ENCODE measurements at places on chromosomes 2 and 18.
A peak's percentile ranks its signal among the peaks of the same experiment; 100 is the strongest.

DNA sequence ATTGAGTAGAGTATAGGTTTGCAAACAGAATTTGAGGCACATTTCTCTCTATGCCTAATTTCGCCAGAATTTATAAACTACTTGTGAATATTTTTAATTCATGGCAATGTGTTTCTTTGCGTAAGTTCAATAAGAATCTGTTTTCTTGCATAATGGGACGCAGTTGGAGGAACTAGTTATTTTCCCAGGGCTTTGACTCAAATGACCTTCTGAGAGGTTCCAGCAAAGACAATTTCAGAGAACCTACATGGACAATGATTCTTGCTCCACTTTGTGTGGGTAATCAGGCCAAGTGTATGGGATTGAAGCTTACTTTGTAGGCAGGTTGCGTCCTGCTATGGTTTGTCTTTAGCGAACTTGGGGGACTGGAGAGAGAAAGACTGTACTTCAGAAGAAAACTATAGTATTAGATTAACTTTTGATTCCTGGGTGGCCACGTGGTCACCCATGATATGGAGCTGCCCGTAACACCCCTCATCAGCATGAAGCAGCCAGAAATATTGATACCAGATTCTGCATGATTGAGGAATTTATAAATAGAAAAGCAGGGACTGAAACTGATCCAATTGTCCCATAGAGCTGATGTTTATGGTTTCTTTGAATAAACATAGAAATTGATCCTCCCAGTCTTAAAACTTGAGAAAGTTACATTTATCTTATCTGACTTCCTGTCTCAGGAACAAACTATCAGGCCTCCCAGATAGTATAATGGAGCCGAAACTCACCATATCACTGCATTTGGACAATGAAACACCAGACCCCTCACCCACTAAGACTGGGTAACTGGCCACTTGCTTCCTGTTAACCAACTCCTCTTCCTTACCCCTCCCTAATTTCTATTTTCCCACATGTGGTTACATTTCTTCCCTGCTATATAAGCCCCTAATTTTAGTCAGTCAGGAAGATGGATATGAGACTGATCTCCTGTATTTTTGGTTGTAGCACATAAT lies 815.3 kb upstream of the HS6ST1 start:
- DNase-seq: no peak

DNA sequence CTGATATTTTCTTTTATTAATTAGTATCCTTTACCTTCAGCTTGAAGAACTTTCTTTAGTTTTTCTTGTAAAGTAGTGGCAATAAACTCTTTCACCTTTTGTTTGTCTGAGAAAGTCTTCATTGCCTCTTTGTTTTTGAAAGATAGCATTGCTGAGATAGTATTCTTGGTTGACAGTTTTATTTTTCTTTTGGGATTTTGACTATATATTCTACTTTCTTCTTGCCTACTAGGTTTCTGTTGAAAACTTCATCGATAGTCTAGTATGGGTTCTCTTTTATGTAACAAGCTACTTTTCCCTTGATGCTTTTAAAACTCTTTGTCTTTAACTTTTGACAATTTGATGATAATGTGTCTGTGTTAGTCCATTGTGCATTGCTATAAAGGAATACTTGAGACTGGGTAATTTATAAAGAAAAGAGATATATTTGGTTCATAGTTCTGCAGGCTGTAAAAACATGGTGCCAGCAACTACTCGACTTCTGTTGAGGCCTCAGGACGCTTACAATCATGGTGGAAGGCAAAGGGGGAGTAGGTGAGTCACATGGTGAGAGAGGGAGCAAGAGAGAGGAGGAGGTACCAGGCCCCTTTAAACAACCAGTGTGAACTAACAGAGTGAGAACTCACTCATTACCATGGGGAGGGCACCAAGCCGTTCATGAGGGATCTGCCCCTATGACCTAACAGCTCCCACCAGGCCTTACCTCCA lies 12.0 kb downstream of the CCDC150 start:
- no peak for DNase-seq

- peak; percentile 76 for DNase-seq
Measured at GRCh38 chr2:191376981-191377629, 131.9 kb downstream of the MYO1B start.

DNA sequence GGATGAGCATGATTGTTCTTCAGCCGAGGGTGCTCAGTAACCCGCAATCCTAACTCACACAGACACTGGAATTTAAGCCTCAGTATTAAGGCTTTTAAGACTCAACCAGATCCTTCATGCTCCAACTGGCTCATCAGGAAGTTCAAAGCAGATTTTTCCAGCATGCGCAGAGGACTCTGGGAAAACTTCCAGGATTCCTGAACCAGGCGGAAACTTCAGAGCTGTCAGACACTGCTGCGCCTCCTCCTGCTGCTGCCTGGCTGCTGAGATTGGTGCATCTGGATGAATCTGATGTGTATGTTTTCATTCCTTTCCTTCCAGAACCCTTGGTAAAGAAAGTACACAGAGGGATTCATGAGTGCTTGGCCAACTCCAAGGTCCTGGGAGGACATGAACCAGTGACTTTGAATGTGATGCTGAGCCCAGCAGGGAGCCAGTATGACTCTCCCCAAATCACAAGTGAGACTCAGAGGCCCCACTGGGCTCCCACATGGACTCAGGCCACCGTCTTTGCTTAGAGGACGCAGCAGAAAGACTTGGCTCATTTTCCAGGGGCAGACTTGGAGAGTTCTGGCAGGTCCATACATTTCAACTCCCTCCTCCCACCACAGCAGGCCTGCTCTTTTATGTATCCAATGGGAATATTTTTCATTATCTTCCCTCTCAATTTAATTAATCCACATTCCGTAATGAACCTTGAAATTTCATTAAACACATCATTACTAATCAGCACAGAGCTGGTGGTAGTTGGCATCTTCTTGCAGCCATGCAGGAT lies 143.5 kb upstream of the HDAC4 start:
- DNase-seq: peak; percentile 11

DNA sequence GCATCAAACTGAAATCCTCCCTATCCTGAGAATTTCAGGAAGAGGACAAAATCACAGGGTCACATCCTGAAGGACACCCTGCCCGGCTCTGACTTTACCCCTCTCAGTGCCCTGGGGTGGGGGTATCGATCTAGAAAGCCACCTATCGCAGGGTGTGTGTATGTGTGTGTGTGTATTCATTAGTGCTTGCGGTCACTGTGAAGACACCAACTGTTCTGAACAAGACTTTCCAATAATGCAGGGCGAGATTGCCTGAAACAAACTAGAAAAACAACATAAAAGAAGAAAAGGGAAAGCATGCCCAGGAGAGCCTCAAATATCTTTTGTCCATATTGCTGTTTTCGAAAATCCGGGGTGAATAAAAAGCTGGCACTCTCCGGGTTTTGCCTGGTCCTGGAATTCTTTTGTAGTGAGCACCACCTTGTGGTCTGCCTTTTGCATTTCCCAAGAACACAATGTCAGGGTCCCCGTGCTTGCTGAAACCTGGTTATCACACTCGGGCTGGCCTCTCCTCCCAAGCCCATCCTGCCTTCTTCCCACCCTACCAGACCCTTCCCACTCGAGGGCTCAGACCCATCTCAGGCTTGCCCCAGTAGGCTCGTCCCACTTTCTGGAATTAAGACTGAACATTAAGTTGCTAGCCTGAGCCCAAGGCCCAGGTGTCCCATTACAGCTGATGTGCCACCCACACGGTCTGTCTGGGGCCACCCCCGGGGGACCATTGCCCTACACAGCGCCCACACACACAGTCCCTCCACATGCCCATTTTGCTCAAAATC lies 25.0 kb upstream of the COPS8 start:
- peak; percentile 80 for DNase-seq

DNA sequence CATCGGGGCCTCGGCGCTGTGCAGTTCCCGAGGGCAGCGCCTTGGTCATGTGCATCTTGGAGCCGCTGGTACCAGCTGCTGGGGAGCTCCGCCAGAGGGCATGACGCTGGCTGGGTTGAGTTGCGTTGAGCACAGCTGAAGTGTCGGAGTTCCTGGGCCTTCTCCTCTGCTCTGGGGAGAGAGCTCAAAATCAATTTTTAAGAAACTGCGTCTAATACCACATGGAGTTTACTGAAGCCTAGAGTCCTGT lies 48.7 kb downstream of the GREB1 start:
- DNase-seq: no peak

DNA sequence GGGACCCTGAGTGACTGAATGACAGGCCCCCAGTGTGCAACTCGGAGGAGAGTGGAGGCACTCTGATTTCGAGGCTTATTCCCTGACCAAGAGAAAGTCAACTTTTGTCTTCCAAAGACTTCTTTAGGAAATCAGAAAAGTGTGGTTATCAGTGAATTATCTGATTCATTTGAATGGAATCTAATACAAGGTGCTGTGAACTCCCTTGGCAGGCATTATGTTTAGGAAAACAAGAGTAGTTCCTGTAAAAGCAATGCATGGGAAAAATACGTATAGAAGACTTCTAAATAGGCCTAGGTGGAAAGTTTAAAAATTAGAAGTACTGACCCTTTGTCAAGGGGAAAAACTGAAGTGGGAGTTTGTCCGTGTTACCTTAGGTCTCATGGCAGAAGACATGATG lies 269.4 kb downstream of the GBX2 start:
- DNase-seq: no peak

DNA sequence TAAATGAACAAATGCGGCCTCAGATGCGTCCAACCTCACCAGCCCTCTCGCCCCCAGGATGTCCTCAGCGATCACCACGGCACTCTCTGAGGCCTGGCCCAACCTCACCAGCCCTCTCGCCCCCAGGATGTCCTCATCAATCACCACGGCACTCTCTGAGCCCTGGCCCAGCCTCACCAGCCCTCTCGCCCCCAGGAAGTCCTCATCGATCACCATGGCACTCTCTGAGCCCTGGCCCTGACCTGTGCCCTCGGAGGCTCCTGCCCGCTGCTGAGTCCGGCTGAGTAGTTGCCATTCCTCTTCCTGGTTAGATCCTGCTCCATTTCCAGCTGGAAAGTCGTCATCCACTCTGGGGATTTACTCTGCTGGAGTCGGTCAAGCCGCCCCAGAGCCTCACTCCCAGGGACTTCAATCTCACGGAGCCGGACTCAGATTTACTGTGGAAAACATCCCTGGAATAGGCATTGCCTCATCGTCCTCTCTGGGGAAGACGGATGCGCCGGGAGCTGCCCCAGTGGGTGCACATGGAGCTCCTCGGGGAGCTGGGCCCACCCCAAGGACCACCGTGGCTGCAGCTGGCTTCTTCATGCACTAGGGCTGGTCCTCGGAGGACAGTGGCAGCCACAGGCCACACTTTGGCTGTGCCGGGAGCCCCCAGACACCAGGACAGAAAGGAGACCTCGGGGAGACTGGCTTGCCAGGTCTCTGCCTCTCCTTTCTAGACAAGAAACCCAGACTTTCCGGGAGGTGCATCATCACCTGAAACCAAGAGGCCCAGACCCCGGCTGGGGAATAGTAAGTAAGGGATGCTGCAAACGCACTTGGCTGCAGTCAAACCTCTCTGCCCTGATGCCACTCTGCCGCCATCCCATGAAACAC lies 230.6 kb downstream of the EIPR1 start:
- no peak for DNase-seq

- no peak for DNase-seq
Measured at GRCh38 chr2:39181297-39181696, 60.4 kb upstream of the SOS1 start.

DNA sequence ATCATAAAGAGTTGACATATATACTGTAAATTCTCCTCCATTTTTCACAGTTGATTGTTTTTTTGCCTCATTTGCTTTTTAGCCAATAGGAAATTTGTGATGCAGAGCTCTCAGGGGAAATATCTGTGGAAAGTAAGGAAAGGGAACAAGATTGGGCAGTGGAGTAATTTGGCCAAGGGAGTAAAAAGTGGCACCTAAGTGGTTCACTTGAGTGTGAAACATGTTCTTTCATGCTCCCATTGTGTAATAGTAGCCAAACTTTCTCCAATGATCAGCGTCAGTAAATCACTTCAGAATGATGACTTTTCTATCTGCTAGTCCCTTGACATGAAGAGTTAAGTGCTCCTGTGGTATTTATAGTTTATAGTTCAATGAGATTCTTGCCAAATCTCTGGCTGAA lies 141.9 kb upstream of the KCNJ3 start:
- no peak for DNase-seq

DNA sequence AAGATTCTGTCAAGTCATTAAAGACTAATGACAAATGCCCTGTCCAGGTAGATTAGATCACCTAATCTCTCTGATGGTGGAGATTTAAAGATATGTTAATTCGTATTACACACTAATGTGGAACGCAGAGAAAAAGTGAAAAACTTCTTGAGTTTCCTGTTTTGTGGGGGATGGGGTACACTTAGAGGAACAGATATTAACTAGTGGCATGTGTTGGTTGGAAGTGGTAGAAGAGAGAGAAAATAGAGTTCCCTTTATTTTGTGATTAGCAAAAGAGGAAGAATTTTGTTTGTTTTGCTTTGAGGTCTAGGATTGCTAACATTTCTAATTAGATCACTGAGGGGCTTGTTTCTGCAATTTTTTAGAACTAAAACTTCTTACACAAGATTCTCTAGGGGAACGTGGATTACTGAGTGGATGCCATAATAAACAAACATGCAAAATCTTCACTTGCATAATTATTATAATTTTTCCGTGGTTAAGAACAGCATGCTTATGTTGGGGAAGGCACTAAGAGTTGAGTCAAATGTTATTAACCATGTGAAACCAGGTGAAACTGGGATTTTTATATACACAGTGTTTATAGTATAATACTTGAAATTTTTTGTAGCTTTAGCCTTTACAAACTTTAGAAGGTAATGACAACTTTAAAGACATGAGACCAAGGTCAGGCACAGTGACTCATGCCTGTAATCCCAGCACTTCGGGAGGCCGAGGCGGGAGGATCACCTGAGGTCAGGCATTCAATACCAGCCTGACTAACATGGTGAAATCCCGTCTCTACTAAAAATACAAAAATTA lies 97.4 kb upstream of the STK17B start:
- DNase-seq: no peak

GRCh38 chr2:16554060-16554583 lies 111.5 kb downstream of the CYRIA start:
- DNase-seq: no peak

- peak; percentile 46 for DNase-seq
Measured at GRCh38 chr2:105515581-105516415, 116.9 kb upstream of the FHL2 start.

DNA sequence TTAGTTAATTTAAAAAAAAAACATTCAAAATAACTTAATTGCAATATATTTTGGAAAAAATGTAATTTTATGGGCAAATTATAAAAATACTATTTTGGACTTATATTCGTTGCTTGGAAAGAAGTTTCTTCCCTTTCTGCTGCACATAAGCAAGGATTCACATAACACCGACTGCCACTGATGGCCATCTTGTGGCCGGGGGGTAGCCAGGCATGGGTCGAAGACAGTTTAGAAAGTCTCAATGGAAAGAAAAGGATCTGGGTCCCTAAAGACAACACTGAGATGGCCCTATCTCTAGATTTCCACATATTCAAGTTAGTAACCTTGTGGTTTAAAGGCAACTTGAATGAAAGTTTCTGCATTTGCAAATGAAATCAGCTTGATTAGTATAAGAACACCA lies 318.6 kb downstream of the AKAIN1 start:
- no peak for DNase-seq

DNA sequence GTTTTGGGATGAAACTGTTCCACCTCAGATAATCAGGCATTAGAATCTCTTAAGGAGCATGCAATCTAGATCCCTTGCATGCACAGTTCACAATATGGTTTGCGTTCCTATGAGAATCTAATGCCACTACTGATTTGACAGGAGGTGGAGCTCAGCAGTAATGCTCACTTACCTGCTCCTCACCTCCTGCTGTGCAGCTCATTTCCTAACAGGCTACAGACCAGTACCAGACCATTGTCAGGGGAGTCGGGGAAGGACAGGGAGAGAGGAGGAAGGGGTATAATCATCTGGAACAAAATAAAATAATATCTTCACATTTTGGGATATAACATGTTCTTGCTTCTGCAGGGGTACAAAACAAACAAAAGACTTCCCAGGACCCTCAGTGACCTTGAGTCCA lies 532.0 kb upstream of the FSHR start:
- no peak for DNase-seq

Data from Ammon's horn (tissue), 1 donor.